ENCODE measurements at places on chromosomes 16 and 17.

DNA sequence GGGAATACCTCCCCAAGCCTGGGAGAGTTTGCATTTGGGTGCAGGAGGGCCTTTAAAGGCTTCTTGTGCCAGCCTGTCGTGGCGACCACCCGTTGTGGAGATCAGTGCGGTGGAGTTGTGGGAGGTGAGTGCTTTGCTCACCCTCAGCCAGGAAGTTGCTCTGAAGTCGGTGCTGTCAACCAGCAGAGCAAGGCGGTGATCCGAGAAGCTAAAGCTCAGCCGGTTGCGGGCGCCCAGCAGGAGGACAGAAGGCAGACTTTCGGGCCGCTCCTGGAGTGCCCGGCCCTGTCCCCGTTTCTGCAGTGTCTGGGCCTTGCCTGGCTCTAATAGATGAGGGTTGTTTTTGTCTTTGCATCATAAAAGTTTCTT lies 1.4 kb downstream of the UBE2I start:
- peak; percentile 24 for DNase-seq

GRCh38 chr16:73233329-73233765 lies 185.4 kb upstream of the ZFHX3 start:
- DNase-seq = no peak

DNA sequence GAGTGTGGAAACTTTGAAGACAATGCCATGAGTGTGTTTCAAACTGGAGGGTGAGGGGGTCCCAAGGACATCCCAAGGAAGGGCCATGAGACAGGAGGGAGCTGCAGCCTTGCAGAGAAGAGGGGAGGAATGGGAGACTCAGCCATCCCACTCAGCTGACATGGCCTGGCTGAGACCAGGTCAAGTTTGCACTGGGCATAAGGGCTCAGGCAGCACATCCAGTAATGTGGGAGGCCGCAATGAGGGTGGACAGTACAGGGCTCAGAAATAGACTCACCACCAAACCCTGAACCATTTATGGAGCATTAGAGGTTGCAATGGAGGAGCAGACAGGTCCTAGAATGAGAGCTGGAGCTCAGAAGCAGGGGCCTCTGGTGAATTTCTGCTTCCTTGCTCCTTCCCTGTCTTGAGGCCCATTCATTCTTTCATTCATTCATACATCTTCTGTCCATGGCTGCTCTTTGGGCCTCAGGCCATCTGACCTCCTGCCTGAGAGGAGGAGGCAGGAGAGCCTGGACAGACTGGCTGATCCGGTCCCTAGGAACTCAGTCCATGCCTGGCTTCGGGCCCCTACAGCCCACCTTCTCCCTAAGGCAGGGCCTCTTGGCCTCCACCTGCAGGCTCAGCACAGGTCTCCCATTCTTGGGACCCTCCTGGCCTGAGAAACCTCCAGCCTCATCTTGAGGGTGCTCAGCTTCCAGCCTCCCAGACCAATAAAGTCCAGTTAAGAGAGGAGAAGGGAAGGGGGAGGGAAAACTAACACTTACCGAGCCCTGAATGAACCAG lies 70.5 kb upstream of the CDH5 start:
- DNase-seq = no peak

- DNase-seq = no peak
Observed at GRCh38 chr17:40107522-40108174, 7.3 kb upstream of the NR1D1 start.

DNA sequence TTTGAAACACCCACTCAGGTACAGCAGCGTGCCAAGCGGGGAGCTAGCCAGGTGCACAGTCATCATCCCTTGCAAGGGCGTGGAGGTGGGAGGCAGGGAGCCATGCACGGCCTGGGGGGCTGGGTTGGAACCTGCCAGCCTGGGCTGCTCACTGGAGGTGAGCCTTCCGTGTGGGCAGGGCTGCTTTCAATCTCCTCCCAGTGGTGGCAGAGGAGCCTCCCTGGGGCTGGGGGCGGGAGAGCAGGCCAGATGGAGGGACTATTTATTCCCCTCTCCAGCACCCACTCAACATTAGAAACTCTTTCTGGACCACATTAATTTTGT lies 90.3 kb downstream of the KATNIP start:
- DNase-seq = no peak

GRCh38 chr16:14629612-14629918 lies 495 bp downstream of the PARN start:
- peak; percentile 4 for DNase-seq

- no peak for DNase-seq
Observed at GRCh38 chr17:60730273-60730672, 52.6 kb downstream of the BCAS3 start.

GRCh38 chr17:44147812-44148211 lies 6.1 kb downstream of the HROB start:
- no peak for DNase-seq

DNA sequence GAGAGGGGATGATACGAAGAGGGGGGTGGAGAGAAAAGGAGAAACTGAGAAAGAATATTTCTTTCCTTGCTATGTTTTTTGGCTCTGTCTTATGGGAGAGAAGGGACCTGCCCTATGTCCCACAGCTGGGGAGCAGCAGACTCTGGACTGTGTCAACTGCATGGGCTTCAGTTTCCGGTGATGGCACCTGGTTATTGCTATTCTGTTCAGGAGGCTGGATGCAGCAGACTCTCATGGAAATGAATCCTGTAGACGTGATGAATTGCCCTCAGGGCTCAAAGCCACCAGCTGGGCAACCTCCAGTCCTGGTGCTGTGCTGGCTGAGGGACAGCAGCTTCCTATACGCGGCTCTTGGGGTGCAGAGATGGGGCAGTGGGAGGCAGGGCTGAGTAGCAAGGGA lies 121.2 kb downstream of the HAPSTR1 start:
- no peak for DNase-seq

DNA sequence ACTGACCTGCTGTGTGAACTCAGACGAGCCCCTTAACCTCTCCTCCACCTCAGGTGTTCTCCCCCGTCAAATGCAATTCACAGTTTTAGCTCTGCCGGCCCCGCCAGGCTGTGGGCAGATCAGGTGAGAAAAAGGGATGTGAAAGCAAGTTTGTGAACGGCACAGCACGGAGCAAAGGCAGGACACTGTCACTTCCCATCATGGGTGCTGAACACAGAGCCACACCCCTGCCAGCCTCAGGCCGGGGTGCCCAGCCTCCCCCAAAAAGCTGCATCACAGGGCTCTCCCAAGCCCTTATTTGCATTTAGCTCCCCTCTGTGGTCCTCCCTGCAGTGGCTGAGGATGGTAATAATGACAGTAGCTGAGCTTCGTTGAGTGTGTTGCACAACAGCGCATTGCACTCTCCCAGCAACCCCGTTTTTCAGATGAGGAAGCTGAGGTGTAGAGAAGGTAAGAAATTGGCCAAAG lies 88.8 kb upstream of the TNRC6C start:
- no peak for DNase-seq

- DNase-seq = no peak
Observed at GRCh38 chr16:79768276-79768970, 167.9 kb upstream of the MAF start.

- DNase-seq = no peak
Observed at GRCh38 chr17:76700617-76701470, 9.9 kb downstream of the MXRA7 start.

GRCh38 chr17:60390186-60390585 lies 1.7 kb downstream of the USP32 start:
- DNase-seq = no peak

DNA sequence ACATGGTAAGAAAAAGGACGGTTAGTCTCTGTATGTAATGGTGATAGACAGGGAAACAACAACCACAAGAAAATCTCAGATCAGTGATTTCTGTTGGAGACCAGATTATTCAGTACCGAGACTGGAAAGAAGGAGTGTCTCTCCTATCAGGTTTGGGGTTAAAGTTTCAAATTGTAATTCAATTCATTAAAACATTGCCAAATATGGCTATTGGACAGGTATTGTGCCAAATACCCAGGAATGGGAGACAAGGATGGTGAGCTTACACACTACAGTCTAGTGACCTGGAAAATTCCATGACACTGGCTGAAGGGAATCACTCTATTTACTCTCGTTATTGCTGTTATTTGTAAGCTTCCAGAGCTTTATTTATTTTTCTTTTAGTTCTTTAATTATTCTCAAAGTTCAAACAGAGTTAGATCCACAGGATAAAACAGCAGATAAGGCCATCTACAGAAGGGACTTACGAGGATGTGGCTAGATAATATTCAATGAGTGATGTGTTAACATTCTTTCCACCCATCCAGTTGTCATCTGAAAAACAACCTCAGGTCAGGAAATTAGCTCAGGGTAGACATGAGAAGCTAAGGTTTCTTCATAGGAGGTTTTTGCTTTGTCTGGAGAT lies 25.1 kb upstream of the MMD start:
- DNase-seq = no peak

DNA sequence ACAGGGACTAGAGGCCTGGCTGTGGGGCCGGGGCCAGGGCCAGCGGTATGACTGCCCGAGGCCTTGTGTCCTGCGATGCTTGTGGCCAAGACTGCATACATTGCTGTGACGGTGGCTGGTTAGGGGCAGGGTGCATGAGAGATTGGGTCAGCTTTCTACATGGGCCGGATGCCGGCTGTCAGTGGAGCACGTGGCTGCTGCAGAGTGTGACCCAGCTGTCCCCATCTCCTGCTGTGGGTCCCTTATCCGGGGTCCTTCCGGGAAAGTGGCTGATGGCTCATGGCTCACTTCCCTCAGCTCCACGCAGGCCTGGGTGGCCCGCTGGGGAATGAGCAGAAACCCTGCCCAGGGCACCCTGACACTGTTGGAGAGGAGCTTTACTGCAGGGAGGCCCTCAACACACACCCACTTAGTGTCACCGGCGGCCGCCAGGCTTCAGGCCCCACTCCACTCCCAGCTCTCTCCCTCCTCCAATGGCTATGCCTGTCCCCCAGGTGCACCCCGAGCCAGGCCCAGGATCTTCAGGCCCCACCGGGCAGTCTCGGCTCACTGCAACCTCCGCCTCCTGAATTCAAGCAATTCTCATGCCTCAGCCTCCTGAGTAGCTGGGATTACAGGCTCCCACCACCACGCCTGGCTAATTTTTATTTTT lies 808 bp upstream of the RGS11 start:
- no peak for DNase-seq

- no peak for DNase-seq
Observed at GRCh38 chr17:44439168-44439567, 49.7 kb upstream of the ITGA2B start.

DNA sequence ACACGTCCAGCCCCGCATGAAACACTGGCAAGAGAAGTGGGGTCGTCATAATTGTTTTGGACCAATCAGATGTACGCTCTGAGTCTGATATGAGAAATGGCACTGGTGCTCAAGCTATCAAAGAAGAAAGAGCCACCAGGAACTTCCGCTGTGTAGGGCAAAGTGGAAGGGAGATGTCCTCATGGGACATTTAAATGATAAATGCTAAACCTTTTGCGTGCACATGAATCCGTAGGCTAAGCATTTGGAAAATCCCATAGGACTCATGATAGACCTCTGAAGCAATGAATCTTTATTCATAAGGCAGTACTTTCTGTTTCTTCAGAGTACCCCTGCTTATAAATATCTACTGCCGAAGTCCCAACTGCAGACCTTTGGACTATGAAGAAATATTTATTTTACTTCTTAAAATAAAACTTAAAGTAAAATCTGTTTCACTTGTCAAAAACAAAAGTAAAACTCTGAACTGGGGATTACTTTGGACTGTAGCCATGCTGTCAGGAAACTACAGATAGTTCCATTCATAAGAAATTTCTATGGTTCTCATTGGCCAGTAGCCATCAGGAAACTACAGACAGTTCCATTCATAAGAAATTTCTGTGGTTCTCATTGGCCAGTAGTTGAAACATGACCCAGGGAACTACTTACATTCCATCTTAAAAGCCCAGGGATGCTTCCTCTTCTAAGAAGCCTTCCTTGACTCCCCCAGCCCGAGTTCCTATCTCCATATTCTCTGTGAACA lies 335.1 kb downstream of the HS3ST4 start:
- DNase-seq = no peak

GRCh38 chr17:1179818-1180742 lies at the start of gene ABR:
ABR (minus strand) TSS chr17:1179981; CDS start chr17:1179727, 254 bp downstream.
- peak; percentile 48 for DNase-seq

DNA sequence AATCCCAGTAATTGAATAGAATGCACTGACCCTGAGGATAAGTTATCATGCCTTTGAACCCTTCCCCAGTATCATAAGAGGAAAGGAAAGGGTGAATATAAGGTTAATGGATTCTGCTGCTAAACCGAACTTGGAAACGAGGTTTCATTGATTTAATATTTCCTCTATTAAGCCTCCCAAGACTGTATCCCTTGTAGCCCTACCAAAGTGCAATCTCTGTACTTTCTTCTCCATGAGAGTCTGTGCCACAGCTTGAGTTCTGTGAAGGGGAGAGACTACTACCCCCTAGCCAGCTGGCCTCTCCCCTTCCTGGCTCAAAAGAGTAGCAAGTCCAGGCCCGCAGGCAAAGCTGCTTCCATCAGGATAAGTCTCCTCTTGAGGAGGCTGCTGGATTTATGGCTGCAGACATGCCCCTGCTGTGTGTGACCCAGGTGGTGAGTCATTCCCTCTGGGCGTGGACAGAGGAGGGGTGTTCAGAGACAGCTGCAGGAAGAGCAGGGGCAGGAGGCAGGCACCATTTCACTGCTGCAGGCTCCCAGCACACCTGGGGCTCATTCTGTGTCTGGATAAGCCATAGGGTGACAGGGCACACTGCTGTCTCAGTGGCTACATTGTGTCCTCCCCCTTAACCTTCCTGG lies 58.4 kb downstream of the TOM1L2 start:
- peak; percentile 12 for DNase-seq

DNA sequence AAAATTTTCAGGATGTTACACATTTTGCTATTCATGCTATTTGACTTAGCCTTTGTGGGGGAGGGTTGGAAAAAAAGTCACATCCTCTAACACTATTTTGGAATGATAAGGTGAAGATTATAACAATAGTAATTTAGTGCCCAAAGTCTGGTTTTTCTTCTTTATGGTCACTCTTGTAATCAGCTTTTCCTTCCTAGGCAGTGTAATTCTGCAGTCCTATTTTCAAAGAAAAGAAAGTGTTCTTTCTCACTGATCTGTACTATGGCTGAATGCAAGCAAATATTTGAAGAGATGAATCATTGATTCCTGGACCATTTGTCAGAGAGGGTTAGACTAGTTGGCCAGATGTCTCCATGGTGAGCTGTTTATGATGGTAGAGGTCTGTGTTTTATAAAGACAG lies 8.4 kb downstream of the RSPRY1 start:
- no peak for DNase-seq
